Activated T-helper 2 cell treated with anti-CD3 and anti-CD28 coated beads, Interferon-gamma antibody, Interleukin-2, Interleukin-4, amounts not matched to agents 10 μg/mL and 5 μg/mL and 100 μg/mL, durations not matched to agents 14 hours and 24 hours and 36 hours (primary cell): ENCODE measurements at places on chromosomes 3 and 15.

GRCh38 chr3:72317491-72317890 is 530.8 kb downstream of the SHQ1 start:
- DNase-seq: no peak

- DNase-seq: no peak
Observed at GRCh38 chr15:33045066-33045810, 149.3 kb downstream of the FMN1 start.

- DNase-seq: no peak
Observed at GRCh38 chr3:14799146-14799545, 19.6 kb upstream of the FGD5 start.

GRCh38 chr3:53846134-53846850 is at the start of the genes CHDH and IL17RB:
TSS of gene CHDH (minus strand) at chr3:53846419. CDS start at chr3:53824008, 22,411 bp downstream.
TSS of gene IL17RB (plus strand) at chr3:53846568. CDS start at chr3:53846589, 21 bp downstream.
- DNase-seq: peak; percentile 37

- peak; percentile 62 for DNase-seq
Observed at GRCh38 chr3:184314700-184315542, 515 bp downstream of the EIF4G1 start.

GRCh38 chr15:59203008-59203407 is 3.6 kb upstream of the LDHAL6B start:
- DNase-seq: no peak

DNA sequence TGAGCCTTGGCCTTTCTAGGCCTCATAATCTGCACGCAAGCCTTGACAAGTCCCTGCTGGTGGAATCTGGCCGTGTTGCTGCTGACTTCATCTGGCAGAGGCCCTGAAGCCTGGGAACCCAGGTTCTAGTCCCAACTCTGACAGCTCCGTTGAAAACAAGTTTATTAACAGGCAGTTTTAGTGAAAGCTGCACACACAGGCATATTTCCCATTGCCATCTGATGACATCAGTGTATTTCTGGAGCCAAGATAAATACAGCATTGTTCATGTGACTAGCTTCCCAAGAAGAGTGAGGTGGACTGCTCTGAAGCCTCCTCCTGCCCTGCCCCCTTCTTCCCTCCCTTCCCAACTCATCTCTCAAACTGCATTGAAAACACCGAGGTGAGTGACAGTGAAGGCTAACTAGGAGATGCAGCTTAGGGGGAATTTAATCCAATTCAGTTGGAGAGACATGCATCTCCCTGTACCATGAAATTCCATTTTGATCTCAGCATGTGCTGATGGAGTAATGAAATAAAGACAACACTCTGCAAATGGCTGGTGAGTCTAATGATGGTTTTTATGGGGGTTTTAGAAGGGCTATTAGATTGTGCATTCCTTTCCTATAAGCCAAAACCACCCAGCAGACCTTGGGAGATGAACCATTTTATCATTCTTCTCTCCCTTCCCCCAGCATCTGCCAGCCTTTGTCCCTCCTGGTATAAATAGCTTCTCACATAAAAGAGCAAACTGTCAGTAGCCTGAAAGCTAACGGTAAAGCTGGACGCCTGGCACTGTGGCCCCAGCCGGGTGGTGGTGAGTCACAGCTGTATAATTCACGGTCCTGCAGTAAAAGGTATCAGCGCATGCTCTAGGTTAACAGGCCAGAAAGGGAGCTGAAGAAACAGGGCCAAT is 38.0 kb downstream of the PRICKLE2 start:
- DNase-seq: no peak

GRCh38 chr3:103006526-103007183 is 571.8 kb downstream of the ZPLD1 start:
- no peak for DNase-seq

GRCh38 chr3:112293368-112294321 is at the start of gene SLC9C1:
TSS of gene SLC9C1 (minus strand) at chr3:112294216. CDS start at chr3:112286791, 7,425 bp downstream.
- DNase-seq: peak; percentile 28

DNA sequence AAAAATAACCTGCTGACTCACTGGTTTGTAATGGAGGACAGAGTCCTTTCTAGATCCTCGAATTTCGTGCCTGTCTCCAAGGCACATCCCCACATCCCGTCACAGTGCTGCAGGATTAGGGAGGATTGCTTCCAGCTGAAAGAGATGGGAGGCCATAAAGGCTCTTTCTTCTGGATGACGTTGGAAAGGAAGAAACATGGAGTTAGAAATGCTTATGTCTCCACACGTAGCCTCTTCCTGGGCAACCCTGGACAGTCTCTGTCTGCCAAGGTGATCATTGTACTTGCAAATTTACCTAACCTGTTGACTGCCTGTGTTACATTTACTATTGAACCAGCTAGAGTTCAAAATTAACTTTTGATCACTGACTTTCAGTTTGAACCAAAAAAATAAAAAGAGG is 27.6 kb upstream of the VILL start:
- no peak for DNase-seq

DNA sequence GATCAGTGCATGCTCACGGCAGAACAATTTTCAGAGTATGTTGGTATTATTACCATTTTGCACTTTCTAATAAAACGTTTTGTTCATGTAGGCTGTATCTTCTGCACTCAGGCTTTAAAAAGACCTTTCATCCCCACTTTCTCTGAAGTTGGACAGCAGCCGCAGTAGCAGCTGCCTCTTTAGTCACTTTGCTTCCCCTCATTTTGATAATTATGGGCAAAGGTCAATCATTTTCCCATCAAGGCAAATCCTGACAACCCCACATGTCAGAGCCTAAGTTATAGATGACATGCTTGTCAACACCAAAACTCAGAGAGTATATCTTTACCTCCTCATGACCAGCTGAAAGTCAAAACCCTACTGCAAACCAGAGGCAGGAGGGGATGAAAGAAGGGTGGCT is 99.7 kb downstream of the ROBO2 start:
- DNase-seq: no peak

DNA sequence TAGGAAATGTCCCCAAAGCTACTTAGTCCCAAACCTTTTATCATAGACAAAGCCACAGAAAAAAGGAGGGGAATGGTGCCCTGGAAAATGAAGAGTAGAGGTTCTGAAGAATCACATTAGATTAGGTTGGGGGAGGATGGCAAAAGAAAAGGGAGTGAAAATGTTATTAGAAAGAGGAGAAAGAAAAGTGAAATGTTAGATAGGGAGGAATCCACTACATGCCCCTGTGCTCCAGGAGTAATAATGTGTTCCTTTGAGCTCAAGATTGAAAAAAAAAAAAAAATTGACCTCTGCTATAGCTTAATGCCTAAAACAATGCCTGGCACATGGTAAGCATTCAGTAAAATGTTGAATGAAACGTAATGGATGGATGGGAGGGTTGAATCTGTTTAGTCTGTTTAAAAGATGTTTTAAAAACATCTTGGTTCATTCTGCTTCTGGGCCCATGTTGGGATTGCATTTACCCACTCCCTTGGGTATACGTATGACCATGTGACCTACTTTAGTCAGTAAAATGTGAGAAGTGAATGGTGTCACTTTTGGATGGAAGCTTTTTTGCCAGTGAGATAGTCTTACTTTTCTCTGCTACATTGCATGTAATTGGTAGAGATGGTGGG is 19.0 kb downstream of the MAPK6 start:
- DNase-seq: no peak

DNA sequence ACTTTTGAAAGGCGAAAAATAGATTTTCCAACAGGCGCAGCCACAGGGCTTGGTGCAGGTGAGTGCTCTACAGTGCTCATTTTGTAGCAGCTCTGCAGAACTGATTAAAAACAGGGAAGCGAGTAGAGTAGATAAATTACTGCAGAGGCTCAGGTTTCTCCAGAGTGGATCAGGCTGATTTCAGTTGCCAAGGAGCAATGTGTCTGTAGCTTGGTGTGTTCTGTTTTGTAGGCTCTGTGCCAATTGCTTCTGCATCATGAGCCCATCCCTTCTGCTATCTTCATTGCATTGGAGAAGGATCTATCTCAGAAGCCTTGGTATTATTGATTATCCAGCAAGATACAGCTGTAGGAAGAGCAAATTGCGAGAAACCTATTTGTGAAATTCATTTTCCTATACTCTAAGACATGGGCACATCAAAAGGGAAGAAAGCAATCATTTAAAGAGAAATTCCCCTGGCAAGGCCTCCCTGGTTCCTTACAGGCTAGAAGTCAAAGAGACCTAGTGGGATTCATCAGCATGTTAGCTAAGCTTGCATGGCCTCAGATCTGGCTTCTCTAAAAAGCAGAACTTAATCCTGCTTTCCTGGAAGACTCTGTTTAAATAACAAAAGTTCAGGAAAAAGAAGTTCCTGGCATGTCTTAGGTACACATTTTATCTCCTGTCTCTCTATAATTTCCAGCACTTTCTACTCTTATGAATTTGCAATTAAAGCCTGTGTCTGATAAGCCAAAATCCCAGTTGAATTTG is 432.4 kb upstream of the ATP10A start:
- DNase-seq: no peak

- no peak for DNase-seq
Observed at GRCh38 chr15:55827955-55828354, 85.0 kb upstream of the PRTG start.

DNA sequence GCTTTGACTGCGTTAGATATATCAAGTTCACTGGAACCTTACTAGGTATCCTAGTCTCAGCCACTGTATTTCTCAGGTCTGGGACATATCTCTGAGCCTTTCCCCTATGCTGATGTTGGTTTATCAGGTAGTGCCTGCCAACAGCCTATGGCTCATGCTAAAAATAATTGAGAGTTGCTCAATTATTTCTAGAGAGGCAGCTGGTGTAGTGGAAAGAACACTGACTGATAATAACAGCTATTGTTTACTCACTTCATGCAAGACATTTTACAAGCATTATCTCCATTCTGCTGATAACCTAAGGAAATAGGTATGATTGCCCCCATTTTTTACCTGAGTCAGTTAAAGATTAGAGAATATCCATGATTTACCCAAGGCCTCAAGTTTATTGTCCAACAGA is 231.4 kb downstream of the LRRN1 start:
- no peak for DNase-seq

DNA sequence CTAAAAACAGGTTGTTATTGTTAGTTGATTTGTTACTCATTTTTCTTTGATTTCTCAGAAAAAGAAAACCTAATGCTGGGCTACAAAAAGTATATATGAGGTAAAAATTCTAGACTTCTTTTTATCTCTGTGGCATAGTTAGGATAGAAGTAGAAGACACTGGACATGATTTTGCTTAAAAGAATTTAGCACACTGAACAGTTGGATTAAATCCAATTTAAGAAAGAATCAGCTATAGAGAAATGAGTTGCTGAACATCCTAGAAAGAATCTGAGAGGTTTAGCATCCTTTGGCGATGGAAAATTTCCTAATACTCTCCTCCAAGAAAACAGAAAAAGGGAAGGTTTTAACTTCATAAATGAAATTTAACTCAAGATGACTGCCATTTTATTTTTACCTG is 259.7 kb downstream of the TBL1XR1 start:
- no peak for DNase-seq

DNA sequence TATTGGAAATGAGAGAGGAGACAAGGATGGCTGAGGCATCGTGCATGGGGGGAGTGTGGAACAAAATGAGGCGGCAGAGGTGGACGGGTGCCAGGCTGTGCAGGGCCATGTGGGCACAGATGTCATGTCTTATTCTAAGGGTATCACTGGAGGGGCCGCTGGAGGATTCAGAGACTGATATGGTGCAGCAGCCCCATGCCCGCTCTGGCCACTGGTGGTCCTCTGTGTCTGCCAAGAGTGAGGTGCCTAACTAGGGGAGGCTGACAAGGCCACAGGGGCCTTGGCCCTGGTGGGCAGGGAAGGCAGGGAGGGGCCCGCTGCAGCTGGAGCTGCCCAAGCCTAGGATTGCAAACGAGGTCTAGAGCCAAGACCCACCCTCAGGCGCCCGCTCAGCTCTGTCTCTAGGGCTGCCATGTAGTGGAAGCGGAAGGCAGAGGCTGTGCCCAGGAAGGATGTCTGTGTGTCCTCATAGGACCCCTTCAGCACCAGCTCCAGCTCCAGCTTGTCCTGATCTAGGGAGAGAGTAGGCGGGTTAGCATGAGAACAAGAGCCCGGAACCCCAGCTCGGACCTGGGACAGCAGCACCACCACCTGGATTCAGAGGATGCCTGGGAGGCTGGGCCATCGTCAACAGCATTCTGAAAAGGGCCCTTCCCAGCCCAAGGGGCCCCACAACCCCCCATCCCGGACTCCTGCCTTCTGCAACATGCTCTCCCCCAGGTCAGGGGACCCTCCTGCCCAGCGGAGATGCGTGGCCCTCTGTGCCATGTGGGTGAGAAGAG is 11.3 kb downstream of the PLA2G4D start:
- no peak for DNase-seq

DNA sequence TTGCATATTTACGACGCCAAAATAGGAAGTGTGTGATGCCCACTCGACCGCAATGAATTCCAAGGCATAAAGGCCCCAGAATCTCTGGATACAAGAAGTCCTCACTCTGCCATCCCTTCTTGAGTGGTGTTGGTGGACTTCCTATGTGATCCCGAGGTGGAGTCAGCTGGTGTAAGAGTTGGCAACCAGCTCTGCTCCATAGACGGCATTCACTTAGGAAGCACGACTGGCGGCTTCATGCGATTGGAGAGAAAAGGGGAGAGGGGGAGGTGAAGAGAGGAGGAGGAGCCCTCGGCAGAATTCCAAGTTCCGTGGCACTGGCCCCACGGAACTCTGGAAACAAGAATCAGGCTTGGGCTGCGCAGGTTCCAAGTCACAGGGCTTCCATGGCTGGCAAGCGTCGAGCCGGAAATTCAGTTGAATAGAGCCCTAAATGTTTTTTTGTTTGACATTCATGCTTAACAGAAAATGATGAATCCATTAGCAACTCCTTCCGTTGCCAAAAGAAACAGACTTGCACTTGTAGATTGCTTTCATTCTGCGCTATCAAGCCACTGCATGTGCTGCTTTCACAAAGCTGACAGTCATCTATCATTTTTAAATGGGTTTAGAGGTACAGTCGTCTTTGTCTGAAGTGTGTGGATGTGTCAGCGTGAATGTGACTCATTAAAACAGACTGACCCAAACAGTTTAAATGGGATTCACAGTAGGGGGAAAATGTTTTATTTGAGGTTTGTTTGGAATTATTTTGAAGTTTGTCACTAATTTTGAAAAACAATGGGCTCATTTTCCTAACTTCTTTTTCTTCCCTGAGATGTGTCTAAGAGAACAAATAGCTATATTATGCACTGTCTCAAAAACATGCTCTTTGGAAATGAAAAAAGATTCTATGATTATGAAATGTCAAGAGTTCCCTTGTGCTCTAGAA is 428.3 kb upstream of the ATP11B start:
- no peak for DNase-seq

- DNase-seq: no peak
Observed at GRCh38 chr3:193945143-193945542, 190.8 kb upstream of the HES1 start.

GRCh38 chr3:53715815-53716483 is 130.3 kb downstream of the CHDH start:
- DNase-seq: no peak

DNA sequence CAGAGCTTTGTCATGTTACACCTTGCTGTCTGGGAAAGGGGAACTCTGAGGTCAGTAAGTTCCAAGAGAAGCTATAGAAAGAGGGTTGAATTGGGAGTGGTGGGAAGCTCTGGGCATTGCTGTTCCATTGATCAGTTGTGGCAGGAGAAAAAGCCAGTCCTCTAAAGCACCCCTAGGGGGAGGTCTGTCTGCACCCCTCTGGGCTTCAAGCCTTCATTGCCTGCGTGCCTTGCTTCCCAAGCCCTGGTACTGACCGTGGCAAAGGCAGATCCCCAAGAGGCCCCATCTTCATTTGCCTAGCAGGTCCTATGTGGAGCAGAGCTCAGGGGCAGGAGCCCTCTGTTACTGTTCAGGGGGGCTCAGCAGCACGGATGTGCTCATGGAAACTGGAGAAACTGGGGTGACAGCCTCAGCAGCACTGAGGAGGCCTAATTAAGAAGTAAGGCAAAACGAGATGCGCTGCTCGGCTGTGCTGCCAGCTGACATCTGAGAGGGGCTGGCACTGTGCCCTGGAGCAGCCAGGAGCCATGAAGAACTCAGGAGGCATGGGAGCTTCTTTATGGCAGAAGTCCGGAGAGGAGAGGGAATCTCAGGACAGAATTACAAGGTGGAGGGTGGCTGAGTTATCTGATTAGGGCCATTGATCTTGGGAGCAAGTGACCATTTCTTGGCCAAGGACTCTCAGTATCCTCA is 270.9 kb downstream of the RPLP1 start:
- no peak for DNase-seq
